Astrocyte (in vitro differentiated cells and primary cell): ENCODE measurements at places on chromosomes 16 and 17.

DNA sequence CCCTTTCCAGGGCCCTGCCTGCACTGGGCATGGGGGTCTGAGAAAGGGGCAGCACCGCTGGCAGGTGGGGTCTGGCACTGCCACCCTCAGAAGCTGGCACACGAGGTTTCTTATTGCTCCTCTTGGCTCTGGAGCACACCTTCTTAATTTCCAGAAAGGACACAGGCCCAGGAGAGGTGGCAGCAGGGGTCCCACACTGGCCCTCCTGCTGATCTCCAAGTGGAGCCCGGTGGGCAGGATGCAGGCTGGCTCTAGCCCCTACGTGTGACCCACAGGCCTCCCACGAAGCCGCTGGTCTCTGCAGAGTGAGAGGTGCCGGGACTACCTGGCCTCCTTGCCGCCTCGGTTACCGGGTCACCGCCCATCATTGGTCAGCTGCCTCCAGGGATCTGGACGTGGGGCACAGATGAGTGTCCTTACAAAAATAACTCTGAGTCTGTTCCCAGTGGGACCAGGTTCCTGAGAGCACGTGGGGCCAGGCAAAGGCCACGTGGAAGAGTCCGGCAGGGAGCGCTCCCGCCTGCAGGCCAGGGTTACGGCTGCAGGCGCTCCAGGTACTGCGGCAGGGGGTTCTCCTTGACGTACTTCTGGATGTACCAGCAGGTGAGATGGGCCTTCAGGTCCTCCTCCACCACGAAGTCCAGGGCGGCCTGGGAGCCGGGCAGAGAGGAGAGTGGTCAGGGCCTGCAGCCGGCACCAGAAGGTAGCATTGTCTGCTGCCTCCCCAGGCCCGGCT lies 10.3 kb downstream of the NATD1 start:
- no peak for DNase-seq

DNA sequence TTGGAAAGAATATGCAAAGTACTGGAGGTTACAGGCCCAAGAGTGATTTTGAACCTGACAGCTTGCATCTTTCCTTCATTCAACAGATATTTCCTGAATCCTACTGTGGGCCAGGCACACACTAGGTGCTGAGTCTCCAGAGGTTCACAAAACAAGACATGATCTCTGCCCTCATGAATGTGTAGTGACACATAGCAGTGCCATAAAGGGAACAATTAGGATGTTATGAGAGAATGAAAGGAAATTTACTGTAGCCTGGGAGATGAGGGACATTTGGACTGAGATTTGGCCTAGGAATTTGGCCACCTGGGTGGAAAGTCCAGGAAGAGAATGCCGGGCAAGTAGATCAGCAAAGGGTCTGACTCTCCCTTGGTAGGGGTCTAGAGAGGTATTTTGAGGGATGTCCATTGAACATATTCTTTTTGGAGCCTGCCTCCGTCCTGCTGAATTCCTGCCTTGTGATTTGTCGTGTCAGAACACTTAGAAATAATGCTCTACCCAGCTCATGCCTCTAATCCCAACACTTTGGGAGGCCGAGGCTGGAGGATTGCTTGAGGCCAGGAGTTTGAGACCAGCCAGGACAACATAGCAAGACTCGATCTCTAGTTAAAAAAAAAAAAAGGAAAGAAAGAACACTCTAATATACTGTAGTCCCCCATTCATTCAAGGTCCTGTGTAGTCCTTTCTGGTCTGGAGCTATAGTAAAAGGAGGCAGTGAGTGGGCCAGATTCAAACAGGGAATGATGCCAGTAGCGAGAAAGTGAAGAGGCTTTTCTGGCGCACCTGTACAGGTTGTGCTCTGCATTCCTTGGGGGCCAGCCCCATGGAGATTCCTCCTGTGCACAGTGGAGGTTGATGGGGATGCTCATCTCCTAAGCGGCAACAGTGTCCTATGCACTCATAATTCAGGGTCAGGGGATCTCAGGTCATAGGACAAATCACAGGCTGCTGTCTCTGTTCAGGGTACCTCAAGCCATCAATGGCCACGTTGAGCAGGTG lies 90.6 kb upstream of the CLEC18A start:
- no peak for DNase-seq

GRCh38 chr16:82601989-82602640 lies 24.7 kb upstream of the CDH13 start:
- DNase-seq: no peak

- no peak for DNase-seq
Observed at GRCh38 chr17:82086941-82087906, 10.8 kb downstream of the FASN start.

GRCh38 chr17:78940258-78940657 lies 15.1 kb upstream of the TIMP2 start:
- no peak for DNase-seq

DNA sequence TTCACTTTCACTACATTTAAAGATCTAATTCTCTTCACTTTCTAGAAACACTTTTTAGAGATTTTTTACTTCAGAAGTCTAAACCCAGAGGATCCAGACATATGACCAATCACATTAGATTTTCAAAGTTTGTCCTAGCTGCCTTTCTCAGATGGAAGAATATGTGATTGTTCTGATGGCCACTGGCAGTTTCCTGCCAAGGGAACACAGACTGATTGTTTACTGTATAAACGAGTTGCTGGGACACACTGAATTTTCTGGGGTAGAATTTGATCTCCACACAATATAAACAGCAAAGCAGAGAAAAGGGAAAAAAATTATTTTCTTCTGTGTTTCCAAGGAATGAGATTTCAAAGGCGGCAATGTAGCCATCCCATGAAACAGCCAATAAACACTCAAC lies 480.0 kb downstream of the TOX3 start:
- DNase-seq: no peak

- DNase-seq: no peak
Observed at GRCh38 chr16:78584213-78584860, 484.9 kb downstream of the WWOX start.

DNA sequence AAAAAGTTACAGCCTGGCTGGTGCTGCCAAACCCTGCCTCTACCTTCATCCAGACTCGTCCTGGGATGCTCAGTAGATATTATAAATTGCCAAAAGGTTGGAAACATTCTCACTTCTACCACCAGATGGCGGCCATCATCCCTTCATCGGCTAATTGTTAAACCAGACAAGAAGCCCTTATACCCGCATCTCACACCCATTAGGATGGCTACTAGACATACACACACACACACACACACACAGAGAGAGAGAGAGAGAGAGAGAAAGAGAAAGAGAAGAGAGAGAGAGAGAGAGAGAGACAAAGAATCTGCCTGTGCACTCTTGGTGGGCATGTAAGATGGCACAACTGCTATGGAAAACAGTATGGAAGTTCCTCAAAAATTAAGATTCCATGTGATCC lies 15.0 kb upstream of the SCIMP start:
- DNase-seq: peak; percentile 72

DNA sequence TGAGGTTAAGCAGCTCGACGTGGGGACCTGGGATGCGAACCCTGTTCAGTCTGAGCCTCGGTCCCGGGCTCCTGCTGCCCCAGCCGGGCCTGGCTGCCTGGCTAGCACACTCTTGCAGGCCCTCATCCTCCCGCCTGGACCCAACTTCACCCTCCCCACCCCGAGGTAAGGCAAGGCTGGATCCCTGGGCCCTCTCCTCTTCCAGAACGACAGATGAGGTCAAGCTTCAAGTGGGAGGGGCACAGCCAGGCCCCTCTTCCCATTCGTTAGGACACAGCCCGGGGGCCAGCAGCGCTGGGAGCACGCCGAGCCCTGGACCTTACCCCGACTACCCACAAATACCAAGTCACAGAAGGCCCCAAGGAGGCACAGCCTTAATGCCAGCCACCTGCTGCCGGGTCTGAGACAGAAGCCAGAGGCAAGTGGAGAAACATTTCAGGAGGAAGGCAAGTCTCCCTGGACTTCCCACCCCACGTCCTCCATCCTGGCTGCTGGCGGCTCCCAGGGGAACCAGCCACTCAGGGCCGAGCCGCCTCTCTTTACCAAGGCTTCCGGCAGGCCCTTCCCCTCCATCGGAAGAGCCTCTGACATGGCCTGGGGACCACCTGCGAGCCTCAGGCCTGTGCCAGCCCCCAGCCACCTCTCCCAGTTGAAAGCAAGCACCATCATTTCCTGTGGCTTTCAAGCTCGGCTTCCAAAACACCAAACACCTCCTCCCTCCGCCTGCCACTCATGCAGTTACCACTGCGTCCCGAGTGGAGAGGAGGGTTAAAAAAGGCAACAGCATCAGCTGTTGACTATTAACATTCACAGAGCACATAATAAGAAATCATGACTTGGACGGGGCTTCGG lies 59.9 kb downstream of the RPH3AL start:
- no peak for DNase-seq

- DNase-seq: no peak
Observed at GRCh38 chr16:31713945-31714902, 159.4 kb upstream of the ZNF267 start.

GRCh38 chr17:69117855-69118784 lies 23.6 kb downstream of the ABCA6 start:
- no peak for DNase-seq

GRCh38 chr17:74427048-74427762 lies 4.7 kb upstream of the GPRC5C start:
- DNase-seq: no peak

DNA sequence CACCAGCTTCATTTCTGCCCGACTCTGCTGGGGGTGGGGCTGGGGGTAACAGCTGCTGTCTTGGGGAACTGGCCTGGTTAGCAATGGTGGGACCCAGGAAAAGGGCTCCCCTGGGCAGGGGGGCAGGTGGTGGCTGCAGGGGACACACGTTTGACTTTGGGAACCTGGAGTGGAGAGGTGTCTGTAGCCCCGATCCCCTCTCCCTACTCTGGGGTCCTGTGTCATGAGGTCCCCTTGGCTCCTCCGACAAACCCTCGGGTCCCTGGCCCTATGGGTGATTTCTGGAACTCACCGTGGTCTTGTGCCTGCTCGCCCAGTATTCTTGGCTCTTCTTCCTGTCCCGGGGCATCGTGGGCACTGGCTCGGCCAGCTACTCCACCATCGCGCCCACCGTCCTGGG lies 12.0 kb downstream of the SPNS3 start:
- DNase-seq: no peak

- DNase-seq: no peak
Observed at GRCh38 chr16:50079397-50080140, 13.8 kb downstream of the HEATR3 start.

DNA sequence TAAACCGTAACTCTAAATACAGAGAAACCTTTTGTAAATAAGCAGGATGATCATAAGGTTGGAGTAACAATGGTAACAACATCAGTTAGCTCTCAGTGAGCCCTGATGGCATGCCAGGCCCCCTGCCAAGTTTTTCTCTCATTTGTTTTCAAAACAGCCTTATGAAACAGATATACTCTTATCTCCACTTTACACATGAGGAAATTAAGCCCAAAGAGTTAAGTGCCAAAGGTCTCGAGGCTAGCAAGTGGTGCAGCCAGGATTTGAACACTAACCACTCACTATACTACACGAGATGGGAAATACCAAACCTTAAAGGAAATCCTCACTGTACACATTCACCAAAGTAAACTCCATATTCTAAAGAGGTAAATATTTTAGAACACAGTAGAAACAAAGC lies 15.0 kb downstream of the USP31 start:
- DNase-seq: no peak

DNA sequence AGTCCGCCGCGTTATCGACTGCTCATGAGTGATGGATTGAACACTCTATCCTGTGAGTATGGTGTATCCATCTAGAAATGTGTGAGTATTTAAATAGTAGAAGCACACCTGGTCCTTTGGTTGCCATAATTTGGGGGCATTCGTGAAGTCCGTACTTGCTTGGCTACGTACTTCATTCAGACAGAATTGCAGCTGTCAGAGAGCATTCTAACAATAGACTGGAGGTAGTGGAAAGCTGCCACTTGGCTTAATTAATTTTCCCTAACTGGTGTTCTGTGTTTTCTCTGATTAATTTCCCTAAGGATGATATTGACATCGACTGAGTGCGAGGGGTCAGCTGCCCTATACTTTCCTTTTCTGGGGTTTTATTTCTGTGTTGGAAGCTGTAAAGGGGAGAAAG lies 14.1 kb downstream of the RPA1 start:
- no peak for DNase-seq

GRCh38 chr16:59259950-59260319 lies 525.8 kb upstream of the GOT2 start:
- DNase-seq: no peak

DNA sequence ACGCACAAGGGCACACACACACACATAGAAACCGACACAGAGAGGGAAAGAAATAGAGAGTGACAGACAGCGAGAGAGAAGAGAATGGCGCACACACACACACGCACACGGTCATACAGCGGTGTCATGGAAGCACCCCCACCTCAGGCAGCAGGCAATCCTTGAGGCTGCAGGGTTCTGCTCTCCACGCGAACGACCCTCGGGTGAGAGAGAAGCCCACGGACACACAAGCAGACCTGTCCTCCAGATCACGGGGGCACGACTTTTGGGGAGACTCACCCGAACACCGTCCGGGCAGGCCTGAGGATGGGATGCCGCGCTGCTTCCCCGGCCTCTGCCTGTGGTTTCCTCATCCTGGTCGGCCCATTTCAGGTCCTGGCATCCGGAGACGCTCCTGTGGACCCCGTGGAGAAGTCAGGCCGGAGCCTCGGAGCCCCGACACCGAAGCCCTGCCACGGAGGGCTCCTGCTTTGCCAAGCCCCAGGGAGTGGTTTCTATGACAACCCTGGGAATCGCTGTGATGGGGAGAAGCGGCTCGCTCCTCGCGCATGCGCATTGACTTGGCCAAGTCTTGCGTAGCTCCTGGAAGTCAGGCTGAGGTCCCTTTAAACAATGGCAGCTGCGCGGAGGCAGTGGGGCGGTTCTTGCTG lies 118.2 kb upstream of the KCNJ18 start:
- DNase-seq: no peak

GRCh38 chr16:4101421-4102219 lies 14.6 kb downstream of the ADCY9 start:
- no peak for DNase-seq

- no peak for DNase-seq
Observed at GRCh38 chr16:3057181-3058138, 8.0 kb upstream of the IL32 start.

- no peak for DNase-seq
Observed at GRCh38 chr16:1786242-1787055, 3.7 kb downstream of the NUBP2 start.

- peak; percentile 71 for DNase-seq
Observed at GRCh38 chr17:40322358-40323315, 13.7 kb downstream of the RARA start.

DNA sequence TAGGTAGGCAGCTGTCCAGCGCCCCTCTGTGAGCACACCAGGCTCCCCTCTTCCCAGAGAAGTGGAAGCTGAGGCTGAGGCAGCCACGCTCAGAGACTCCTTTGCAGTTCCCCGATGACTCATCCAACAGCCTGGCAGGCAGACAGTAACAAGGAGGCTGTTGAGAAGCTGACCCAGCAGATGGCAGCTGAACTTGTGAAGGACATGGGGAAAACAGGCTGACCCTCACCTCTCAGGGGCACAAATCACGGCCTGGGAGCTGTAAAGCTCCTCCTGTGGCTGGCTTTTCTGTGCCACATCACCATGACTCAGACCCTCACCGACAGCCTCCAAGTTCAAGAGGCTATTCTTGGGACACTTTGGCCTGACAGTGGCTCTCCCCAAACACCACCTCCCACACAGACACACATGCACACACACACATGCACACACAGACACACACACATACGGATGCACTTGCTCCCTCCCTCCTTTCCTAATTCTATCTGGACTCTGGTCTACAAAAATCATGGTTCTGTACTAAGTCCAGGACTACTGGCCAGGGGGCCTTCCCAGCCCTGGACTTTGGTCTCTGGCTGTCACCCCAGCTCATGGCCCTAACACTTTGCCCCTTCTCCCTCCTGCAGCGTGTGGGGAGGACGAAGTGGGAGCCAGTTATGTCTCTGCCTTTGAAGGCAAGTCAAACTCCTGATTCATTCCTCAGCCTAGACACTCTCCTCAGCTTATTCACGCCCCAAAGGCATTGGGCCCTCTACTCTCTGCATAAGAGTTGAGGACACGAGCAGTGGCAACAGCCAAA lies 23.2 kb downstream of the MAP3K14 start:
- DNase-seq: peak; percentile 86
